ENCODE measurements at places on chromosomes 12 and 14. TPM values are rescaled to one million over a fixed set of nuclear protein-coding genes. Genes with fewer than 3 reads are reported as not detected.
A peak's percentile ranks its signal among the peaks of the same experiment; 100 is the strongest.

DNA sequence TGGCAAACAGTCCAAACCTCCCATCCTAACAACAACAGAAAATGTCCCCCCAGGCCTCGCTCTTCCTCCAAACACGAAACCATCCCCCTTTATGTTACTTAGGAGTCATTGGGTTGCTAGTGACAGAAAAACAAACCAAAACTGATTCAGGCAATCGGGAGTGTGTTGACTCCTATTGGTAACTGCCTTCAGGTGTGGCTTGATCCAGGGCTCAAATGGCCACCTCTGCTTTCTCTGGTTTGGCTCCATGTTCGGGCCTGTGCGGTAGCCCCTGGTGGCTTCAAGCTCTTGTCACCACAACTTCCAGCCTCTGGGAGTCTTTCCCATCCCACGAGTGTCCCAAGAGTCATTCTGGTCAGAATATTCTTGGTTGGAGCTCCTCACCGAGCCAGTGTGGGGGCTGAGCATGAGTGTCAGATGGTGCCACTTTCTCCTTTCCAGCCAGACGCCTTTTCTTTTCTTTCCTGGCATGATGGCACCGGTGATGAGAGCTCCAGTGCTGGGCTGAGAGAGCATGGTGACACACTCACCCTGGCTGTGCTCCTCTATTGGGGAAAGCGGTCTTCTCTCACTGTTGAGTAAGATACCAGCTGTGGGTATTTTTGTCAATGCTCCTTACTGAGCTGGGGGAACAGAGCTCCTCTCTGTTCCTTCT is 38.6 kb downstream of the NOC4L start:
- H3K4me1 ChIP-seq, result no peaks in the 10 kb centered on the region
- H3K4me3 ChIP-seq, result no peak overlapping the region
- no peaks in the 10 kb centered on the region for H3K36me3 ChIP-seq
- H3K27me3 ChIP-seq, result peaks cover 35% of the 10 kb centered on the region
- DNase-seq, result no peak

The FIGNL2 gene
- 0.41 TPM for polyA plus RNA-seq

The PLEKHD1 gene
- polyA plus RNA-seq, result 0.03 TPM

The CTSG gene
- polyA plus RNA-seq, result not detected

The GDF3 gene
- not detected for polyA plus RNA-seq

The CCDC177 gene
- polyA plus RNA-seq, result 0.01 TPM

DNA sequence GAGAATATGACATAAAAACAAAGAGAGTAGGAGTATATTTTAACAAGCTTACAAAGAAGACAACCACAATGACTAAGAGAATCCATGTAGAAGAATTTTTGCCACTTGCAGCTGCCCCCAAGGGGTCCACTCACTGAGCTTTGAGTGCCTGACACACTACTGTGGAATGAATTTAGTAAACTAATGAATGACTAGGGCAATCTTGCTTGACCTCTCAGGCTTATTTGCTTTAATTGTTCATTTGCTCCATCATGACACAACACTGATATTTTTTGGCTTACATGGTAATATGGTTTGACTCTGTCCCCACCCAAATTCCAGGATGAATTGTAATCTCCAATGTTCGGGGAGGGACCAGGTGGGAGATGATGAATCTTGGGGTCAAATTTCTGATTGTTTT is 249.1 kb upstream of the FAR2 start:
- no peaks in the 10 kb centered on the region for H3K4me1 ChIP-seq
- no peak overlapping the region for H3K4me3 ChIP-seq
- no peak overlapping the region for H3K27ac ChIP-seq
- H3K27me3 ChIP-seq, result no peaks in the 10 kb centered on the region

The AKAP3 gene
- 0.45 TPM for polyA plus RNA-seq

GRCh38 chr14:57089901-57090300 is 178.8 kb downstream of the EXOC5 start:
- H3K27me3 ChIP-seq, result peaks cover 3% of the 10 kb centered on the region
- DNase-seq, result no peak
- H3K4me3 ChIP-seq, result no peak overlapping the region
- H3K36me3 ChIP-seq, result no peaks in the 10 kb centered on the region
- no peaks in the 10 kb centered on the region for H3K4me1 ChIP-seq
- no peak overlapping the region for H3K27ac ChIP-seq

DNA sequence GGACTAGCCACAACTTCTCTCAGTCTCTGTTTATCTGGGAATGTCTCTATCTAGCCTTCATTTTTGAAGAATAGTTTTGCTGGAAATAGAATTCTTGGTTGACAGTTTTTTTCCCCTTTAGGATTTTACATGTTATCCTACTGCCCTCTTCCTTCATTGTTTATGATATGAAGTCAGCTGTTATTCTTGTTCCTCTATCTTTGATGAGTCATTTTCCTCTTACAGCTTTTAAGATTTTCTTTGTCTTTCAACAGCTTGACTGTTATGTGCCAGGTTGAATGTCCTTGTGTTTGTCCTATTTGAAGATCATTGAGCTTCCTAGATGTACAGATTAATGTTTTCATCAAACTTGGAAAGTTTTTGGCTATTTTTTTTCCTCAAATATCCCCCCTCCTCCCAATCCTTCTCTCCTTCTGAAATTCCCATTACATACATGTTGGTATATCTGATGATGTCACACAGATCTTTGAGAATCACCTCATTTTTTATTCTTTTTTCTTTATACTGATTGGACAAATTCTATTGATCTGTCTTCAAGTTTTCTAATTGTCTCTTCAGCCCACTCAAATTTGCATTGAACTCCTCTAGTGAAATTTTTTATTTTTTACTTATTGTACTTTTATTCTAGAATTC is 4.5 kb upstream of the GOLGA5 start:
- DNase-seq, result no peak
- H3K4me3 ChIP-seq, result no peak overlapping the region
- peaks cover 1% of the 10 kb centered on the region for H3K4me1 ChIP-seq
- no peaks in the 10 kb centered on the region for H3K27me3 ChIP-seq
- H3K36me3 ChIP-seq, result no peaks in the 10 kb centered on the region

The NAA30 gene
- polyA plus RNA-seq, result 6.6 TPM

DNA sequence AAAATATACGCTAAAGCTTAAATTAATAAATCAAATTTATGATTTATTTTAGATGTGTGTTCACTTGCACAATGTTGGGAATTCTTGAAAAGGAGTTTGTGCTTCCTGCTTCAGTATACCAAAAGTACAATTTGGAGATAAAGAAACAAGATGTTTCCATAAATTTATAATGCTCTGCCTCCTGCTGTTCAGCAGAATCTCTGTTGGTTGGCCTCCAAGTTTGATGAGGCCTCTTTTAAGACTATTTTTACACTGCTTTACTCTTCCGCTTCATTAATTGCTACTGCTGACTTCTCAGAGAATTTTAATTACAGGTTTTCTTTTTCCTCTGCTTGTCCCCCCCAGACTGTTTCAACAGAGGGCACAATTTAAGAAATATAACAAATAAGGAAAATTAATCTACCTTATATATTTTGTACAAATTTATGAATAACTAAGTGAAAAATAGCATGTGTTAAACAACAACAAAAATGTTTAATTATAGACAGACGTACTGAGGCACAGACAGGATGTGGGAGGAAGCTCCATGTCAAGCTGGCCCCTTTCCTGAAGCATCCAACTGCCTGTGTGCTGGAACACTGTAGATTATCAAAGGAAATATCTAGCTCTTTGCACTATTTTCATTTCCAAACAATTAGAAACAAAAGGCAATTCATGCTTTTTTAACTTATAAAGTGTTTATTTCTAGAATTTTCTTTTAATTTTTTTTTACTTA is 83.9 kb downstream of the PIK3C2G start:
- no peak for DNase-seq
- H3K4me3 ChIP-seq, result no peak overlapping the region

- H3K27ac ChIP-seq, result no peak overlapping the region
- H3K27me3 ChIP-seq, result no peaks in the 10 kb centered on the region
- peaks cover 13% of the 10 kb centered on the region for H3K36me3 ChIP-seq
- no peak for DNase-seq
- no peak overlapping the region for H3K4me3 ChIP-seq
Measured at GRCh38 chr14:102144914-102145313, 5.2 kb downstream of the WDR20 start.

- H3K4me1 ChIP-seq, result no peaks in the 10 kb centered on the region
- no peak overlapping the region for H3K4me3 ChIP-seq
- no peak overlapping the region for H3K27ac ChIP-seq
- DNase-seq, result no peak
Measured at GRCh38 chr12:8596561-8596960, 16.1 kb downstream of the AICDA start.

The STON2 gene
- 3.7 TPM for polyA plus RNA-seq

- peak; percentile 84 for DNase-seq
- H3K4me1 ChIP-seq, result peaks cover 33% of the 10 kb centered on the region
- no peaks in the 10 kb centered on the region for H3K36me3 ChIP-seq
- no peak overlapping the region for H3K27ac ChIP-seq
- H3K27me3 ChIP-seq, result no peaks in the 10 kb centered on the region
- H3K4me3 ChIP-seq, result no peak overlapping the region
Measured at GRCh38 chr14:75303381-75303789, 24.8 kb downstream of the FOS start.

The CLEC6A gene
- not detected for polyA plus RNA-seq

- H3K4me1 ChIP-seq, result no peaks in the 10 kb centered on the region
- H3K27ac ChIP-seq, result no peak overlapping the region
- H3K36me3 ChIP-seq, result no peaks in the 10 kb centered on the region
- peaks cover 6% of the 10 kb centered on the region for H3K27me3 ChIP-seq
- no peak for DNase-seq
Measured at GRCh38 chr12:130710733-130711080, 5.4 kb downstream of the RIMBP2 start.

- no peaks in the 10 kb centered on the region for H3K27me3 ChIP-seq
- H3K4me1 ChIP-seq, result no peaks in the 10 kb centered on the region
- DNase-seq, result no peak
Measured at GRCh38 chr12:46946137-46946536, 120.3 kb upstream of the SLC38A4 start.

DNA sequence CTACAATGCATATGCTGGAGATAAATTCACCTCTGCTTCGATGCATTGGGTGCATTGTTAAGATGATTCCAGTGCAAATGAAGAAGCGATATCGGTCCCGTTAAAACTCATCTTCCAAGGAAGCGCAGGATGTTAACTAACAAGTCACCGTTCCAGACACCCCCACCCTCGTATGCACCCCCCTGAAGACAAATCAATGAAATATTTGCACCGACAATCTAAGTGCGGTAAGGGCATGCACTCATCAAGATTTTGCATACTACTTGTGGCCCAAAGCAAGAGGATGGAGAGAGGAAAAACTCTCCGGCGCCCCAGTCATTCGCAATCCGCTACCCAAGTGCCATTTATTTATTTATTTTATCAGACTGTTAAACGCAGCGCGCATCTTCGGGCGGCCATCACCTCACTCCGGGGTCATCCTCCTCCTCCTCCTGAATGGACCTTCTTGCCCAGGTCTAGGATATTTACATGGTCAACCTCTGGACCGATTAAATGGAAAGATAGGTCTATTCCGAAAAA is 1.2 kb downstream of the NOVA1 start:
- no peak for DNase-seq
- no peaks in the 10 kb centered on the region for H3K4me1 ChIP-seq
- H3K27me3 ChIP-seq, result peaks cover 3% of the 10 kb centered on the region
- peak overlapping the region; percentile 90 for H3K4me3 ChIP-seq
- no peaks in the 10 kb centered on the region for H3K36me3 ChIP-seq

GRCh38 chr14:85471744-85472143 is 58.2 kb upstream of the FLRT2 start:
- no peaks in the 10 kb centered on the region for H3K36me3 ChIP-seq
- H3K4me1 ChIP-seq, result no peaks in the 10 kb centered on the region
- no peaks in the 10 kb centered on the region for H3K27me3 ChIP-seq
- peak; percentile 20 for DNase-seq

- no peak overlapping the region for H3K4me3 ChIP-seq
- H3K4me1 ChIP-seq, result no peaks in the 10 kb centered on the region
- no peaks in the 10 kb centered on the region for H3K36me3 ChIP-seq
- H3K27ac ChIP-seq, result no peak overlapping the region
- no peak for DNase-seq
- H3K27me3 ChIP-seq, result no peaks in the 10 kb centered on the region
Measured at GRCh38 chr12:70196811-70197281, 46.4 kb upstream of the CNOT2 start.

- no peak overlapping the region for H3K27ac ChIP-seq
- DNase-seq, result no peak
- H3K36me3 ChIP-seq, result no peaks in the 10 kb centered on the region
- no peaks in the 10 kb centered on the region for H3K27me3 ChIP-seq
- H3K4me1 ChIP-seq, result no peaks in the 10 kb centered on the region
Measured at GRCh38 chr14:53328841-53329240, 175.7 kb upstream of the DDHD1 start.

The PRB2 gene
- not detected for polyA plus RNA-seq

DNA sequence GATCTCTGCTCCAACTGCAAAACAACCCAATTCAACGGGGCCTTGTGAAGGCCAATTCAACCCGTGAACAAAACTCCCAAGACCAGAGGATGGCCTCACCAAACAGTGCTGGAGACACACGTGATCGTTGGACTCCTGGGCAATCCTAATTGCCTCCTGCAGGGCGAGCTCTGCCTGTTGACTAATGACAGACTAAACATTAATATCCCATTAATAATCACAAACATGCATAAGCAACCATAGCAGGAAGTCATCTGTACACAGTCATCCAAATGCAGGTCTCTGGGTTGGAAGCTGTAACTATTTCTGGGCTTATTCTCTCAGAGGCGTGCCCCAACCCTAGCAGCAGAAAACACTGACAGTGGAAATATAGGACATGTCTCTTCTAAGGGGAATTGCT is 21.0 kb downstream of the ANAPC5 start:
- peak; percentile 37 for DNase-seq
- no peaks in the 10 kb centered on the region for H3K27me3 ChIP-seq
- peaks cover 53% of the 10 kb centered on the region for H3K36me3 ChIP-seq
- H3K4me3 ChIP-seq, result no peak overlapping the region
- no peaks in the 10 kb centered on the region for H3K4me1 ChIP-seq

The NOS1 gene
- polyA plus RNA-seq, result not detected

- no peaks in the 10 kb centered on the region for H3K4me1 ChIP-seq
- no peak overlapping the region for H3K4me3 ChIP-seq
- H3K36me3 ChIP-seq, result no peaks in the 10 kb centered on the region
- H3K27me3 ChIP-seq, result no peaks in the 10 kb centered on the region
- DNase-seq, result no peak
Measured at GRCh38 chr12:130436741-130437501, 99.2 kb downstream of the PIWIL1 start.

The CLEC2A gene
- polyA plus RNA-seq, result not detected

DNA sequence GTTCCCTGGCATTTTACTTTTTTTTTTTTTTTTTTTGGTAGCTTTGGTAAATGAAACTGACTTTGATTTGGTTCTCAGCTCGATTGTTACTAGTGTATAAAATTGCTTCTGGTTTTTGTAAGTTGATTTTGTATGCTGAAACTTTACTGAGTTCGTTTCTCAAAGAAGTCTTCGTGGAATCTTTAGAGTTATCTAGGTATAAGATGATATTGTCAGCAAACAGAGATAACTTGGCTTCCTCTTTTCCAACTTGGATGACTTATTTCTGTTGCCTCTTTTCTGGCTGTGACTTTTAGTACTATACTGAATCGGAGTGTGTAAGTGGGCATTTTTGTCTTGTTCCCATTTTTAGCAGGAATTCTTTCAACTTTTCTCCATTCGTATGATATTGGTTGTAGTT is 28.1 kb downstream of the USP15 start:
- no peak overlapping the region for H3K27ac ChIP-seq
- H3K4me1 ChIP-seq, result peaks cover 2% of the 10 kb centered on the region
- H3K36me3 ChIP-seq, result peaks cover 4% of the 10 kb centered on the region
- H3K27me3 ChIP-seq, result no peaks in the 10 kb centered on the region
- no peak for DNase-seq
- no peak overlapping the region for H3K4me3 ChIP-seq

The KRT2 gene
- polyA plus RNA-seq, result 1.1 TPM

- H3K4me1 ChIP-seq, result no peaks in the 10 kb centered on the region
- peaks cover 14% of the 10 kb centered on the region for H3K36me3 ChIP-seq
- H3K4me3 ChIP-seq, result no peak overlapping the region
- no peak for DNase-seq
Measured at GRCh38 chr14:94044476-94045091, 18.4 kb downstream of the OTUB2 start.

GRCh38 chr14:67673451-67673850 is 981 bp downstream of the VTI1B start:
- DNase-seq, result no peak
- H3K4me1 ChIP-seq, result no peaks in the 10 kb centered on the region
- H3K27ac ChIP-seq, result no peak overlapping the region

Data from small intestine (tissue), 16 donors.